NCI-H2081 treated with DMSO at 0.1 percent for 48 hours (cell line): ENCODE measurements at places on chromosomes 11 and 22.

- DNase-seq = no peak
Observed at GRCh38 chr22:41445129-41446056, 1.2 kb downstream of the TOB2 start.

- no peak for DNase-seq
Observed at GRCh38 chr11:117502015-117502778, 174.5 kb downstream of the CEP164 start.

GRCh38 chr11:43936076-43936475 lies 6.4 kb upstream of the C11orf96 start:
- no peak for DNase-seq

DNA sequence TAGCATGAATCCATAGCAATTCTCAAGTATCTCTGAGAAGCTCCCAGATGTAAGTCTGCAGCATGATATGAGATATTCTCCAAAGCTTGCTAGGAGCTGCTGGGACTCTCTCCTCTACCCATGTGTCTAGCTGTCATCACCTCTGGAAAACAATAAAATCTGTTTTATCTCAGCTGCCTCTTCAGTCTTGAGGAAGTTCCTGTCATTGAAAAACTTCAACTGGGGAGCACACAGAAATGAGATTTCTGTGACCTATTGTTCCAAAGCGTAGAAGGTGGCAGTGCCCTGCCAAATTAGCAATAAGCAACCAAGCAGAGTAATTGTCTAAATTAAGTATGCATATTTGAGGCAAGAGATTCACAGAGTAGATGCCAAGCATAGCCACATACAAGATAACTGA lies 1380.6 kb upstream of the RAG2 start:
- no peak for DNase-seq

- DNase-seq = no peak
Observed at GRCh38 chr22:41242396-41243117, 1.8 kb upstream of the CHADL start.

DNA sequence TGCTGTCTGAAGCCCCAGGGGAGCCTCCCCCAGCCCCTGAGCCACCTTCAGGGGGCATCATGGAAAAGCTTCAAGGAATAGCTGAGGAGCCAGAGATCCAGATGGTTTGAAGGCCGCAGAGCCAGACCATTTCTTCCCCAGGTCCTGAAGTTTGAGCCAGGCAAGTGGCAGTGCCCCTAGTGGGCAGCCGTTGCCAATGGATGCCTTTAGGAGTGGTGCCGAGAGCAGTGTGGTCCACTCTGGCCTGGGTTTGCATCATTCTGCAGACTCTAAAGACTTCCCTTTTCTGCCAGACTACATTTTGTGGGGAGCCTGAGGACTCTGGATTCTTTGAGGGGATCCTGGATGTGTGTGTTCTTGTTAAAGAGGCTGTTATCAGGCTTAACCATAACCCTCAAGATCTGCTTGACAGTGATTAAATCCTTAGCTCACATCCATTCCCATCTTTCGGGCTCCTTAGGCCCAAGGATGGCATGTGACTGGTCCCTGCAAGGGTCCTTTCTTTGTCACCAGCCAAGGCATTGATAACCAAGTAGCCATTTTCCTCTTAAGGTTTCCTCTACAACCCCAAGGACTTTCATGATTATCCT lies 13.1 kb downstream of the HINFP start:
- DNase-seq = no peak

DNA sequence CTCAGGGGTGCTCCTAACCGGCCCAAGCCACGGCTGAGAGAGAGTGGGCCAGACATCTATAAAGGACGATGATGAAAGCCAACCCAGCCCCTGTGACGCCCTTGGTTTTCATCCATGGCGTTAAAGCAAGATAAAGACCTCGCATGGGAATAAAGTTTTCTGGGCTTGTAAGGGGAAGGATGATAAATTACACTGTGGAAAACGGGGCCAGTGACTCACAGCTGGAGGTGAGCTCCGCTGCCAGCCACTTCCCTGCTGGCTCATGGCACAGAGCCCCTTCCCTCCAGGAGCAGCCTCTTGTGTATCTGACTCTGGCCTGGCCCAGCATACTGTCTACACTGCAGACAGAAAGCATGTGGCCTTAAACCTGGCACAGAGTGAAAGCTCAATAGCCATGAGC lies 503.2 kb upstream of the B3GAT1 start:
- no peak for DNase-seq

DNA sequence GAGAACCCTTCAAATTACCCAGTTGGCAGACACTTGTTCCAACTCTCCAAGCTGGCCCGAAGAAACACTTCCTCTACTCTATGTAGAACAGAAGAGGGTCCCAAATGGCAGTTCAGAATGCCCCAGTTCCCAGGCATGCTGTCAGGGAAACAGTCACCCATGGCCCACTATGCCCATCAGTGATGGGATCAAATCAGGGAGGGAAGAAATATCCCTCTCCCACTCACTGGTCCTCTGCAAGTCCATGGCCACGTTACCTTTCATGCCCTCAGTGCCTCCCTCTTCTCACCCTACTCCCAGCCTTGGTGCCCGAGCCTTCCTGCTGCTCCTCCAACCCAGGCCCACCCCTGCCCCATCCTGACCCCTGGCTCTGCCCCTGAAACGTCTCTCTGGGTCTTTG lies 16.6 kb downstream of the APOL3 start:
- no peak for DNase-seq

DNA sequence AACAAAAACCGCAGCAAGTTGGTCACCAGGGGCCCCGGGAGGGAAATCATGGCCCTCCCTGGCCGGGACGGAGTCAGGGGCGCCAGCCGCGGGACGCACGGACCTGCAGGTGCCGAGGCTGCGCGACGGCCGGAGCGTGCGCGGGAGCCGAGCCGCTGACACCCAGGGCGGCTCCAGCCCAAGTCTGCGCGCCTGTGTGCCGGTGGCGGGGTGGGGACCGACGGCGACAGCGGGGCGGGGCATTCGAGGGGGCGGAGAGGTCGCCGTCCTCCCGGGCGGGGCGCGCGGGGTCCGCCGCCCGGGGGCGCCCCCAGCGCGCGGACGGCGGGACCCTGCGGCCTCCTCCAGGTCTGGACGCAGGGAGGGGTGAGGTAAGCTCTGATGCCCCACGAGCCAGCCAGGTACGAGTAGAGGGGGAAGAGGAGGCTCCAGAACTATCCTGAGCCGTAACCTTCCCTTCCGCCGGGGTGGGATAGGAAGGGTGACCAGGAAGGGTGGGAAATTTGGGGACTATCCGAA lies at the start of gene ESAM:
TSS of gene ESAM (minus strand) at position 186 of the 519 bp plus-strand sequence. CDS start at position 50, 136 bp downstream.
- DNase-seq = no peak

DNA sequence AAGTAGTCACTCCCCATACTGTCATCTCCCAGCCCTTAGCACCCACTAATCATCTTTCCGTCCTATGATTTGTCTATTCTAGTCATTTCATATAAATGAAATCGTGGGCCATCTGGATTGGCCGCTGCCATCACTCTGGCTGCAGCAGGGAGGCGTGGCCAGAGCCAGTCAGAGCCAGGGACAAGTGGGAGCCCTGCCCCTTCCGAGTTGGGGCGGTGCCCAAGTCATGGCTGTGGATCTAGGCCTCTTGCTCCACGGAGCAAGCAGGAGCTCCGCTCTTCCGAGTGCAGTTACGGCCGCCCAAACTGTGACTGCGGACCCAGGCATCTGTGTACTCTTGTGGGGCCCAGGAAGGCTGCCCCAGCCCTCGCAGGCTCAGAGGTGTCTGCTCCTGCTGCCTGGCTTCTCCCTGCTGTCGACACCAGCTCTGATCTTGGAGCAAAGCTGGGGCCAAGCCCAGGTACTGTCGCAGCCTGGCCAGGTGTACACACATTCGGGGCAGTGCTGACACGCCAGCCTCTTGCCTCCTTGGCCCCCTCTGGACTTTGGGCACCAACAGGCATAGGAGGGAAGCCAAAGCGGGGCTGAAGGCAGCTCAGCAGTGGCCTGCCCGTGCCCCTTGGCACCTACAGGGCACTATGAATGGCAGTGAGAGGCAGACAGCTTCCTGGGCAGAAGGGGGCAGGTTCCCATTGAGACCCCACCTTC lies 8.4 kb downstream of the MRPL48 start:
- DNase-seq = no peak

DNA sequence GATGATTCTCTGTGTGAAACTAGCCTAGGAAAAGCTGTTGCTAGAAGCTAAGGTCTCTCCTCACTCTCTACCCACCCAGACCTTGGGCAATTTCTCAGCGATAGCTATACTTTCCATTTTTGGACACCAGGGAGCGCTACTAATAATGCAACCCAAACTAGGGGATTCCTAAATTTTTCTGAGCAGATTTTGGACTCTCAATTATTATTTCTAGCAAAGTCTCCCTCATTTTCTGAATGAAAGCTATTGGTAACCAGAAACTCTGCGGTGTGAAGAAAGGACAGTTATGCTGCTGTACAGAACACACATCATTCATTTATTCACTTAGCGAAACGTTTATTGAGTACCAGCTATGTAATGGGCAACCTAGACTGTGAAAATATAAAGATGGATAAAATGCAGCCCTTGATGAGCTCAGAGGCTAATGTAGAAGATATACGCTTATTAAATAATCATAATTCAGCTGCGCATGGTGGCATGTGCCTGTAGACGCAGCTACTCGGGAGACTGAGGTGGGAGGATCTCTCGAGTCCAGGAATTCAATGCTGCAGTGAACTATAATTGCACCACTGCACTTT lies 6.1 kb upstream of the STIM1 start:
- no peak for DNase-seq

GRCh38 chr11:34068111-34068510 lies 16.6 kb downstream of the CAPRIN1 start:
- DNase-seq = no peak

DNA sequence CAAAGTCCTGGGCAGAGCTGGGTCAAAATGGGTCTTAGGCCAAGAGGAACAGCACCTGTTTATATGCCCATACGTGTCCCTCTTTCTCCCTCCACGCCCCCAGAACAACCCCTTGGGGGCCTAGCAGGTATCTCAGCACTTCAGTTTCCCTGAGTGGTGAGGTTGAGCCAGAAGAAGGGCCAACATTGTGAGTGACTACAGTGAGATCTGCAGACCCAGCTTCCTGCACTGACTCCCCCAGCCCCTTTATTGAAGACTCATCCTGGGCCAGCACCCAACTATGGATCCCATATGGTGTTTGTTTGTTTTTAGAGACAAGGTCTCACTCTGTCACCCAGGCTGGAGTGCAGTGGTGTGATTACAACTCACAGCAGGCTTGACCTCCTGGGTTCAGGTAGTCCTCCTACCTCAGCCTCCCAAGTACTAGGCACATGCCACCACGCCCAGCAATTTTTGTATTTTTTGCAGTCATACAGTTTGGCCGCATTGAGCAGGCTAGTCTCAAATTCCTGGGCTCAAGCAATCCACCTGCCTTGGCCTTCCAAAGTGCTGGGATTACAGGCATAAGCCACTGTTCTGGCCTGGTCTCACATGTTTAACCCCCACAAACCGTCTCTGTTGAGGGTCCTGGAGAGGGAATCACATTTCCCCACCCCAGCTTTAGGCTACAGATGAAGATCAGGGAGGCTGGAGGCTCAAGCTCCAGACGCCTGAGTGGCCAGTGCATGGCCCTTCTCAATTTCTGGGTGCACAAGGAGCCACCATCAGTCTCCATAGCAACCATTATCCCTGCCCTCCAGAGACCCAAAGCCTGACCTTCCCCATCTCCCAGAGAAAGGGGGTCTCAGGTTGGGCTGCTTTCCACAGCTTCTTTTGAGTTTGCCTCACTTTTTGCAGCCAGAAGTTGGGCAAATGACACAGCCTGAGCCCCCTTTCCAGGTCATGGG lies 1.7 kb upstream of the LARGE2 start:
- no peak for DNase-seq

GRCh38 chr11:67415501-67416304 lies at the start of gene CARNS1:
Gene CARNS1, plus strand, starts transcription at chr11:67415678. Its CDS starts 522 bp downstream, at chr11:67416200.
- no peak for DNase-seq
